ENCODE measurements at places on chromosomes 1 and 21.

- DNase-seq = no peak
Measured at GRCh38 chr1:233554037-233554436, 59.9 kb upstream of the KCNK1 start.

DNA sequence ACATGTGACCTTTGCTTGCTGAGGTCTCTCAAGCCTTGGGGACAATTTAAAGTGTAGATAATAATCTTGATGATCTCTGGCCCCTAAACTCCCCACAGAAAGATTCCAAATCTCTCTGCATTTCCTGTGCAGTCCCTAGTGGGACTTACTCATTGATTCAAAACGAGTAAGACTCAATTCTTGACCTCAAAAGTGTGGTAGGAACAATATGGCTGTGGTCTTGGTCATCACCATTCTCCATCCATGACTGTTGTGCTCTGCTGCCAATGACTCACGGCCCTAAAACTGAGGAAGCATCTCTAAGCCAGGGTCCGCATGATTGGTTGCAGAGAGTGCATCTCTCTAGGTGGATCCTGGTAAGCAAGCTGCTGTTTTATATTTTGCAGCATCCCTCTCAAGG, 268.0 kb downstream of the PTGER3 start:
- DNase-seq = no peak

DNA sequence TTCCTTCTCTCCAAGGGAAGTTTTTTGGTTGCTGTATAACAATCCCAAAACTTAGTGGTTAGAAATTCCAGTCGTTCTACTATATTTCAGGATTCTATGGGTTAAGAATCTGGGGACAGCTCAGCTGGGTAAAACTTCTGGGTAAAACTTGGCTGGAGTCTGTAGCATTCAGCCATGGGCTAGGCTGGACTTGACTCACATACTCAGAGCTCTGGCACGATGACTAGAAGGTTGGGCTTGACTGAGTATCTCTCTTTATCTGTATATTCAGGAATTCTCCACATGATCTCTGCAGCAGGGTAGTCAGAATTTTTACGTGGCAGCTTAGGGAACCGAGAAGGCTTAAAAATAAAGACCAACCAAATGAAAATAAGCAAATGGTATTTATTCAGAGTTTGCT, 28.2 kb upstream of the HRNR start:
- no peak for DNase-seq

DNA sequence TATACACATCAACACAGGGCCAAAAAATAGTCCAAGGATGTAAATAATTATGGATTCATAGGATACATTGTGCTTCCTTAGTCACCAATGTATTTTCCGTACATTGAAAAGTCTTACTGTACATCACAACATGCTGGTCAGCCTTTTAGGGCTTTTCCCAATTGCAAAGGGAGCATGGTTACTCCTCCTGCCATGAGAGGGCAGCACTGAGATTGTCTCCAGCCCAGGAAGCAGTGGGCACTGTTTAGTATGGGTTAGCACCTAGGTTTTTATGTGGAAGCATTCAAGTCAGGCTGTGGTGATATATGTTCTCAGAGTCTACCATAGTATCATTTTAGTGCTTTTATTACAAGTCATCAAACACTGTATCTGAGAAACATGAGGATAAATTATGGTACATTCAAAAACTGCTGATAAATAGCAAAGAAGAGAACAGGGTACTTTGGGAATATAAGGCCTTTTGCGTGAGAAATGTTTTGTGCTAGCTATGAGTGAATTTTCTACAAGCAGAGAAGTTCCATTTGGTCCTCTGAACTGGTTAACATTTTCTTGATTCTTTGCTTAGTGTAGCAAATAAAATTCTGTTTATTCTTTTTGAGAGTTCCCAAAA, 34.0 kb downstream of the ST6GALNAC5 start:
- peak; percentile 51 for DNase-seq

DNA sequence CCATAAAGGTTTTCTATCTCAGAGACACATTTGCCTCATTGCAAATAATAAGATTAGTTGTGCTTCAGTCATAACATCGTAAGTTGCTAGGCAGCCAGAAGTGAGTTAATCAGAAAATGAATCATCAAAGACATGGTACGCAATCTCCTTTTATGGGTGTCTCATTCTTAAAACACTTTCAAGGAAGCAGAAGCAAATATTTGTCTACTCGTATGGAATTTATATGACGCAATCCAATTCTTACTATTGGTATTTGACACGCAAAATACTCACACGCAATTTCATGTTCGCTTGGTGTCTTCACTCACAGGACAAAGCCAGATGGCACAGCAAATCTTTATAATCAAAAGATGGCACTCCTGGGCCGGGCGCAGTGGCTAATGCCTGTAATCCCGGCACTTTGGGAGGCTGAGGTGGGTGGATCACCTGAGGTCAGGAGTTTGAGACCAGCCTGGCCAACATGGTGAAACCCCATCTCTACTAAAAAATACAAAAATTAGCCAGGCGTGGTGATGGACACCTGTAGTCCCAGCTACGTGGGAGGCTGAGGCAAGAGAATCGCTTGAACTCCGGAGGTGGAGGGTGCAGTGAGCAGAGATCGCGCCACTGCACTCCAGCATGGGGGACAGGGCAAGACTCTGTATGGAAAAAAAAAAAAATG, 56.4 kb downstream of the HLCS start:
- DNase-seq = no peak

- no peak for DNase-seq
Measured at GRCh38 chr1:77834771-77835334, 53.6 kb upstream of the NEXN start.

DNA sequence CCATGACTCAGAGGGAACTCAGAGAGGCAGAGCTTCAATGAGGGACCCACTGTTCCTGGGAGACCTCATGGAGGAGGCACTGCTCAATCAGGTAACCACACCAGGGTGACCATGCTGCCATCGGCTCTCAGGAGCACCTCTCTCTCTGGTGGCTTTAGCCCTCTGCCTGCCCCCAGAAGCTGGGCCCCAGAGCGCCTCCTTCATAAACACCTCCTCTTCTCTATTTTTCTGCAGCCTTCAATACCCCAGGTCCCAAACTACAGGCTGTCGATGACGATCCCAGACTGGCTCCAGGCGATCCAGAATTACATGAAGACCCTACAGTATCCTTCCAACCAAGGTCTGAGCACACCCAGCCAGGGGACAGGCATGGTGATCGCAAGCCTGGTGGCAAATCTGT, 10.6 kb downstream of the VASH2 start:
- DNase-seq = no peak

DNA sequence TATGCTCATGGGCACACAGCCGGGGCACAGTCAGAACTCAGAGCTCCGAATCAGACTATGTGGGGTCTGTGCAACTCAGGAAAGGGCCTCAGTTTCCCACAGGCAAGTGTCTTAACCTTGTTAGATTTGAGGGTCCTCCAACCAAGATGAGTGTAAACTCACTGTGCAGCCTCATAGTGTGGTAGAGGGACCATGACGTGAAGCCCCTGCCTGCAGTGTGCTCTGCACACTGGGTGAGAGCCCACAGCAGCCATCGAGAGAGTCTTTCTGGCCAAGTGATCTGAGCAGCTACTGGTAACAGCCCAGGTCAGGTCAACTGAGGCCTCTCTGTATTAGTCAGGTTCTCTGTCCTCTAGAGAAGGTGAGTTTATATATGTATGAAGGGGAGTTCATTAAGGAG, 592 bp upstream of the LYPD8 start:
- no peak for DNase-seq

- DNase-seq = no peak
Measured at GRCh38 chr1:200454425-200454824, 44.6 kb upstream of the ZNF281 start.

GRCh38 chr1:51733793-51734522, 117.1 kb downstream of the OSBPL9 start:
- DNase-seq = no peak

- DNase-seq = no peak
Measured at GRCh38 chr1:199693724-199694123, 333.8 kb upstream of the NR5A2 start.

DNA sequence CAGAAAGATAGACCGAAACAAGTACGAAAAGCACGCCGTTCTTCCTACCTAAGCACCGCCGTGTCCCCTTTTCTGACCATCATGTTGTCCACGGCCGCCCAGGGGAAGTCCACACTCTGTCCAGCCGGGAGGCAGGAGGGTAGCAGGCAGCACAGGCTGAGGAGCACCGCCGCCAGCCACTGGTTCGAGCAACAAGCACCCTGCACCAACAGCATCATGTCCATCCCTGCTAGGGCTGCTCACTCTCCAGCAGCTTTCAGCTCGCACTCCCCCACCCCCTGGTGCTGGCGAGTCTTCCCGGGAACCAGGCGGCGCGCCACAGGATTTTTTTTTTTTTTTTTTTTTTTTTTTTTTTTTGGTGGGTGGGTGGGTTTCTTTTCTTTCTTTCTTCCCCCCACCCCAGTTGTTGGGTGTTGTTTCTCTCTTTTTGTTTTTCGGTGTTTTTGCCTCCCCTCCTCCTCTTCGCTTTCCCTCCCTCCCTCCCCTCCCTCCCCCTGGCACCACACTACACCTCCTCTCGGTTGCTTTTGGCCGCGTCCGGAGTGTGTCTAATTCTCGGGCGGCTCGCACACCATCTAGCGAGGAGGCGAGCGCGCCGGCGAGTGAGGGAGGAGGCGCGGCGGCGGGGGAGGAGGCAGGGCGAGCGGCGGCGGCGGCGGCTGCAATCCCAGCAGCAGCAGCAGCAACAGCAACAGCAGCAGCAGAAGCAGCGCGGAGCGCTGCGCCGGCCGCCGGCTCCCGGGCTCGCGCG, at the start of gene NEGR1:
NEGR1 (minus strand) TSS at position 269 of the 751 bp plus-strand sequence.
- DNase-seq = peak; percentile 85

DNA sequence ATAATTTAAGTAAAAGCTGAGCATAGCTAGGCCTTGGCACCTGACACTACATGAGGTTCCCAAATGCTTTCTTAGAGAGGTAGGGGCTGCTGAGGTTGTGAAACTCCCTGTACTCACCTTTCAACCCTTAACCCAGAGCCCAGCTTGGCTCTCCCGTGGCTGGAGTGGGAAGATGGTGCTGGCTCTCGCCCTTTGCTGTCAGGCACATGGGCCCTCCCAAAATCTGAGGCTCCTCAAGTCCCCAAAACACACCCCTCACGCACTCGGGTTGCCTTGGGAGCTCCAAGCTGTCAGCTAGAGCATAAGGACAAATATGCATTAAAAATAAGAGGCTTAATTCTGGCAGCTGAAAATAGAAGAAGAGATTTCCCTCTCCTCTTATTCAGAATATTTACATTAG, 46.7 kb upstream of the PLPPR4 start:
- peak; percentile 27 for DNase-seq

GRCh38 chr1:3620708-3621107, 4.1 kb upstream of the TPRG1L start:
- DNase-seq = no peak

GRCh38 chr1:36239941-36240637, 15.8 kb downstream of the THRAP3 start:
- DNase-seq = no peak

DNA sequence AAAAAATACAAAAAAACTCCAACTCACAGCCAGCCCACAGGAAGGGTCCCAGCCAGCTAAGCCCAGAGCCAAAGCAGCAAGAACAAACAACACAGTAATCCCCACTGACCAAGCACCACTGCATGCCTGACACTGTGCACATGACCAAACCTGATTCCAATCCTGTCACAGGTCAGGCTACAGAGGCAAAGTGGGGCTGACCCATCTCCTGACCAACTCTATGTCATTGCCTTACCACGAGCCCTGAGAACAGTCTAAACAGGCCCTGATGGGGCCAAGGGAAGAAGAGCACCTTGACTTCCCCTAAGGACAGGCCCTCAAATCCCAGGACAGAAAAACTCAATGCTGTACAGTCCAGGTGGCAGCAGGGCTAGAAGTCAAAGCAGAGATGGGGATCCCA, 2.4 kb downstream of the LSS start:
- DNase-seq = no peak

DNA sequence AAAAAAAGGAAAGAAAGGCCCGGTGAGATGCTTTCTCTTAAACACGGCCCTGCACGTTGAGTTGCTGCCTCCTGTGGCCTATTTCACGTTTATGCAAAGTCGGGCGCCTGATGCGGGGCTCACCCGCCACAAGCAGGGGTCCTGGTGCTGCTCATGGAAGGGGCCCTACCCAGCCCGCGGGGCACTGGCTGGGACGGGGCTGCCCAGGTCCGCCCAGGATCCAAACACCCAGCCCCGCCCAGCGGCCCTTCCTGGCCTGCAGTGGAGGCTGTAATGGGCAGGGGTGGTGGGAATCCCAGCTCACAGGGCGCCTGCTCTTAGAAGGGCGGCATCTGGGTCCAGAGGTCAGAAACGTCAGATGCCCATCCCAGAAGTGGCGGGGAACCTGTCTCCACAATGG, 1.6 kb downstream of the COL6A2 start:
- peak; percentile 51 for DNase-seq

- no peak for DNase-seq
Measured at GRCh38 chr1:56156971-56157876, 422.1 kb downstream of the PLPP3 start.

- no peak for DNase-seq
Measured at GRCh38 chr1:118243269-118243668, 58.2 kb upstream of the SPAG17 start.

DNA sequence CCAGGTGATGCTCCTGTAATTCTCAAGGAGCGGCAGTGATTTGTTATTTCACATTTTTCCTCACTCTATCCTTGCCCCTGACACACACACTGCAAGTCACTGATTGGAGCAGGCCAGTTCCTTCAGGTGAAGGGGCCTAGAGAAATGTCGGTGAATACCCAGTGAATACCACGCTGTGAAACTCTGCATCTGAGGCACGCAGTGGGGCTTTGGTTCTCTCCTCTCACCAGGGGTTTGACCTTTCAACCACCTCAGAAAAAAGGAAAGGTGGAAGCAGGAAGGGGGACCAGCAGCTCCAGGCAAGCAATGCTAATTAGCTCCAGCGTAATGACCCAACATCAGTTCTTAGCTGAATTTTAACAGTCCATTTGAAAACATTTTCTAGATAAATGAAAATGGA, 532 bp upstream of the FAM177B start:
- peak; percentile 44 for DNase-seq

DNA sequence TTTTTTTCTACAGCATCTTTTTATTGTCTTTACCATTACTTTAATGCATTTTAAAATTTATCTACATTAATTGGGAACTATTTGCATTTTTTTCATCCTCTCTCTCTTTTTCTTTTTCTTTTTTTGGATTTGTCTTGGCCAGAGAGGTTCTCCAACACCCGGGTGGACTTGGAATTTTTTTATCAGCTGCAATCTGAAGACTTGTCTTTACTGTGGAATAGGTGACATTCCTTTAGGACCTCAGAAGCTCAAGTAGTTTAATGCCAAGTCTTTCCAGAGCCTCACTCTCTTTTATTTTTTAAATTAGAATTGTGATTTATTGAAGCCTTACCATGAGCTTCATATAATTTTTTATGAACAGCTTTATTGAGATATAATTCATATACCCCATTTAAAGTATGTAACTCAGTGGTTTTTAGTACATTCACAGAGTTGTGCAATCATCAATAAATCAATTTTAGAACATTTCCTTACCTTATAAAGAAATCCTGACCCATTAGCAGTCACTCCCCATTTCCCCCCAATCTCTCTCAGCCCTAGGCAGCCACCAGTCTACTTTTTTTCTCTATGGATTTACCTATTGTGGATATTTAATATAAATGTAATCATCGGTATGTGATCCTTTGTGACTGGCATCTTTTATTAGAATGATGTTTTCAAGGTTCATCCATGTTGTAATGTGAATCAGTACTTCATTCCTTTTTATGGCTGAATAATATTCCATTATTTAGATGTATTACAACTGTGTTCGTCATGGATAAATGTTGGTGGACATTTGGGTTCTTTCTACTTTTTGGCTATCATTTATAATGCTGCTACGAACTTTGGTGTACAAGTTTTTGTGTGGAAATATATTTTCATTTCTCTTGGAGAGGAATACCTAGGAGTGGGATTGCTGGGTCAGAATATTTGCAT, 6.2 kb downstream of the TUFT1 start:
- no peak for DNase-seq

- no peak for DNase-seq
Measured at GRCh38 chr1:217274927-217275654, 355.8 kb downstream of the GPATCH2 start.

Measured in WTC11 (cell line).